ENCODE measurements at places on chromosomes 7 and 10.
A peak's percentile ranks its signal among the peaks of the same experiment; 100 is the strongest.

DNA sequence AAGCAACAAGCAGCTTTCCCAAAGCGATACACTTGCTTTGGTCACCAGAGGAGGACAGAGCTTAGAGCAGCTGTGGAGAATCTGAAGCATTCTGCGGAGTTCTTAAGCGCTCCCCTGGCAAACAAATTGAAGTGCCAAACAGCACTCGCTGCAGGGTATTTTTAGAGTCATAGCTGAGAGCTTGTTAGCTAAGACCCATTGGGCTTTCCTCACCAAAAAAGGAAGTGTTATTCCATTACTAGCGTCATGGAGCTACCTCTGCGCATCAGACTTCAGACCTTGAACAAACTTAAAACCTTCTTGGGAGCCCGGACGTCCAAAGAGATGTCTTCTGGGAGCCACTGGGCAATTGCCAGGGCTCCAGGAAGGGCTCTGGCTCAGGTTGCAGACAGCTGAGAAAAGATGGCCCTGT, 23.2 kb upstream of the BMPR1A start:
- peak; percentile 7 for DNase-seq

DNA sequence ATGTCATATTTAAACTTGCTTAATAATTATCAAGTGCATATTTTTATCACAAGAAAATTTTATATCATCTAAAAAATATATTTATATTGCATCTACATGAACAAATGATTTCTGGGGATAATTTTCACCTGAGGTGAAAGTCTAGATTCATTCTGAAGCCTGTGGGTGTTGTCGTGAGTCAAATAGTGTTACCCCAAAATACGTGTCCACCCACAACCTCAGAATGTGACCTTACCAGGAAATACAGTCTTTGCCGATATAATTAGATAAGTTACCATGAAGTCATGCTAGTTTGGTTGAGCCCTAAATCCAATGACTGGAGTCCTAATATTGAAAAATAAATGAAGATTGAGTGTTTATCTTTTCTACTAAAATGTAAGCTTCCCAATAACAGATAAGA, 203.0 kb upstream of the MDFIC start:
- DNase-seq = no peak

DNA sequence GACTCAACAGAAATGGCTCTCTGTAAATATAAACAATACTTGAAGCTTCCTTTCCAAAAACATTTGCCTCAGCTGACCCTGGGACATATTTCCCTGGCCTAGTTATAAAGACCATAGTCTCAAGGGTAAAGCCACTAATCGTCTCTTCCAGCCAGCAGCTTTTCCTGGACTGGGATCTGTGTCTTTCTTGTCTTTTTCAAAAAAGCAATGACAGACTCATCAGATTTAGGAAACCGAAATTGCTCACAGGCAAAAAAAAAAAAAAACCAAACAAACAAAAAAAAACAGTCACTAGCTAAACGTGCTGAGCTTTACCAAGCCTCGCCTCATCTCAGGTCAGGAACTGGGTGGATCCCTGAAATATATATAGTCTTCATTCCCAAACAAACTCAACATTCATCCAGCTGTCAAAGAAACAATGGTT, 23.5 kb downstream of the STN1 start:
- peak; percentile 68 for DNase-seq

DNA sequence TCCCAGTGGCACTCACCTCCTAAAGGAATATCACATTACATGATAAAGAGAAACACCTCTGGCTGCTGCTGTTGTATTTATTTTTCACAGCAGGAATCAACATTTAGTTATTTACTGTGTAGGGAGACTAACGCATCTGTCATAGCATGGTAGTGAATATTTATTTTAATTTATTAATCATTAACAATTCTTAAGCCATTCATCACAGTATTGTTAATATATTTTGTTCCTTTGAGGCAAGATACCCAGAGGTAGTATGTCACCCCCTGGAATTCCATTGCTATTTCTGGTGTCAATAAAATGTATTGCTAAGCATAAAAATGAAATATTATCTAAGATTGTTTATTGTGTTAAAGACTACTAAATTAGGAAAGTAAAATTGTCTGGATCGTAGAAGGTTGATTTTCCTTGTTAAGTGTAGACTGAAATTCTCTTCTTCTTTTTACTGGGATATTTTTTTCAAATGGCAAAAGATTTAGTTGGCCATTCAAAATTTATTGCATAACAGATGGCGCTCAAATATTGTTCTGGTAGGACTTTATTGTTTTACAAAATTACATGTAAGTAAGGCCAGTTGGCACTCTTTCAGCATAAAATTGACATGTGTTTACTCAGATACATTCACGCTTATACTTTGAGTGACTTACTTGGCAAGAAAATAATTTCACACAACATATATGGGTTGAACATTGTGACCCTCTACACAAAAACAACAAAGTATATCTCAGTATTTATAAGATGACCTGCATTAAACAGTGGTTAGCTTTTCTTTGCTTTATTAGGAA, 1358.7 kb upstream of the SORCS1 start:
- no peak for DNase-seq

- no peak for DNase-seq
Observed at GRCh38 chr7:154738216-154738615, 264.7 kb downstream of the PAXIP1 start.

DNA sequence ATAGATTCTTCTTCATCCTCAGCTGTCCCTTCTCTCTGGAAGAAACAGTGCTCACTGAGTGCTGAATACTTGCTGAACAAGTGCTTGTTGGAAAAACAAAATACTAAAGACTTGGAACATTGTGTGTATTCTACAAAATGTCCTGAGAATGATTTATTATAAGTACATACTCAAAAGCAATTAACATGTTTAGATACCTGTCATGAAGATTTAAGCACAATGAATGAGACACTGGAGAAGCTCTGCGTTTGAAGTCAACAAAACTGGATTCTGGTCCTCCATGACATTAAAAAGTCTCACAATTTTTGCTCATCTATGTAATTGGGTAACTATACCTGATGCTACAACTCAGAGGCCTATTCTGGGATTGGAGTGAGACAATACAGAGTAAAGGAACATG, 34.8 kb upstream of the LAMB1 start:
- DNase-seq = no peak

- no peak for DNase-seq
Observed at GRCh38 chr10:83333566-83333965, 805.7 kb upstream of the GHITM start.

DNA sequence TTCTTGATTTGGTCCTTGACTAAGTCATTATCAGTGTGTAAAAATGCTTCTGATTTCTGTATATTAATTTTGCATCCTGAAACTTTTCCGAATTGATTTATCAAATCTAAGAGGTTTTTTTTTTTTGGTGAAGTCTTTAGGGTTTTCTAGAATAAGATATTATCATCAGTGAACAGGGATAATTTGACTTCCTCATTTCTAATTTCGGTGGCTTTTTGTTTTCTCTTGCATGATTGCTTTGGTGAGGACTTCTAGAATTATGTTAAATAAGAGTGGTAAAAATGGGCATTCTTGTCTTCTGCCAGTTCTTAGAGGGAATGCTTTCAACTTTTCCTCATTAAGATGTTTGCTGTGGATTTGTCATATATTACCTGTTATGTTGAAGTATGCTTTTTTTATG, 170.5 kb downstream of the CCDC7 start:
- DNase-seq = no peak

GRCh38 chr7:82312646-82313045, 130.9 kb downstream of the CACNA2D1 start:
- no peak for DNase-seq

DNA sequence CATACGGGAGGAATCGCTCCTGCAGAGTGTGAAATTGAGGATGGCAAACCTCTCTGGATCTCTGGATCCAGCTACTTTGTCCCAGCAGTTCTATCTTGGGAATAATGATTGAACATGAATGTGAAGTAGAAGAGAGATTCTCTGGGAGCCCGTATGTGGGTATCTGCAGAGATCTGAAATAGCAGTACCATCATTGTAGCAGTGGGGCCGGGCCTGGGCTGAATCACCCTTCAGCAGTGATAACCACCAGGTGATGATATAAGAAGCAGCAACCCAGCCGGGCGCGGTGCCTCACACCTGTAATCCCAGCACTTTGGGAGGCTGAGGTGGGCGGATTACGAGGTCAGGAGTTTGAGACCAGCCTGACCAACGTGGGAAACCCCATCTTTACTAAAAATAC, 51.9 kb downstream of the SKIDA1 start:
- no peak for DNase-seq

GRCh38 chr10:137606-138005, 2.4 kb downstream of the ZMYND11 start:
- no peak for DNase-seq

- peak; percentile 52 for DNase-seq
Observed at GRCh38 chr10:29377333-29377961, 88.6 kb downstream of the LYZL1 start.

GRCh38 chr10:91987397-91988037, 63.9 kb downstream of the BTAF1 start:
- peak; percentile 20 for DNase-seq

DNA sequence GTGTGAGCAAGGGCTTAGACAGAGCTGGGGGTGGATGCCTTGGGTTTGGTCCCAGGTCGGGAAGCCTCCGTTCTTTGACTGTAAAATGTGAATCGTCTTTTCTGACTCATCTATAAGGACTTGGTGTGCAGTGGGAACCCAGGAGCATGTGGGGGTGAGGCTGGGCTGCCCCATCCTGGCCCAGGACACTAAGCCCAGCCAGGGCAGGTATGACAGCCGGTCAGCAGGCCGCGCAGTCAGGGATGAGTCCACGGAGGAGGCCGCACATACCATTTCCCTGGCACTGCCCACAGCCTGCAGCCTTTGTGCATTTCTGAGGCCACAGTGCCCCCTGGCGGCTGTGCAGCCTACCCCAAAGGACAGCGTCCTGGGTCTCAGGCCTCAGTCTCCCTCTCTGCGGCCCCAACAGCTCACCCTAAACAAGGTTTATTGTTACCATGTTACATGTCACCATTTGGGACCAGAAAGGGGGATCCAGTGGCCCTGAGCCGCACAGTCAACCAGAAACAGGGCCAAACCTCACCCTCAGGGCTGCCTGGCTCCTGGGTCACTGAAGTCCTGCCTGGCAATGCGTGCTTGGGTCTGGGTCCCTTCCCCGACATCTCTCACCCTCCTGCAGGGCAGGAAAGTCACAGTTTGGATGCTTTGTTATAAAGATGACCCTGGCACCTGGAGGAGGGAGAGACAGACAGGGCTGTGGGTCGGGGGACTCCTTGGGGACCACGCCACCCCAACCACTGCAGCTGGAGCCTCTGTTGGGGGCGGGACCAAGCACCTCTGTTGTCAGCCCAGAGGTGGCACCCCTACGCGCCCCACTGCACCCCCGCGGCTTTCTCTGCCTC, 14.4 kb upstream of the SH2B2 start:
- DNase-seq = peak; percentile 79

DNA sequence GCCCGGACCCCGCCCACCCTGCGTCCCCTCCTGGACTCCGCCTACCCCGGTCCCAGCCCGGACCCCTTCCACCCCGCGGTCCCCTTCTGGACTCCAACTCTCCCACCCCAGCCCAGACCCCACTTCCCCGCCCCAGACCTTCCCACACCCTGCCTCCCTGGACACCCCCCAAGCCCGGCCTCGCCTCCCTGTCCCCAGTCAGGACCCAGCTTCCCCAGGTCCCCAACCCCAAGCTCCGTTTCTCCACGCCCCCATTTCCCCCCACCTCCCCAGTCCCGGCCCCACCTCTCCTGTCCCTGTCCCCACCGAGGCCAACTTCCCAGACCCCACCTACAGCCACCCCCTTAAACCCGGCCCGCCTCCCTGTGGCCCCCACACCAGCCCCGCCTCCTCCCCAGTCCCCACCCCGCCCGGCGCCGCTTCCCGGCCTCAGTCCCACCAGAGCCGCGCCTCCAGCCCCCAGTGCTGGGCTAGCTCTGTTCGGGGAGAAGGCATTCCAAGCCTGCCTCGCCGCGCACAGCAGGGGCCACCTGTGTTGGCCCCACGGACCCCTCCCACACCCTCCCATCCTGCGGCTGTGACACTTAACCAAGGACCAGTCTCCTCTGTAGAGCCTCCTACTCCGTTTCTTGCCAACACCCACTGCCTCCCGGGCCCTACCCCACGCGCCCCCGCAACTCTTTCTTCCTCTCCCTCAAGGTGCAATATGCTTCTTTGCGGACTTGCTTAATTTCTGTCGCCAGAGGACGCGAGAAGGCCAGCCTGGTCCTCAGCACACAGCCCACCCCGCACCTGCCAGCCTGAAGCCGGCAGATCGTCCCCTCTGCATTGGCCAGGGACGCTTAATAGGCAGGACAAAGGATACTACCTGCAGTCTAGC, 736 bp upstream of the ITIH5 start:
- DNase-seq = no peak

GRCh38 chr10:119705434-119705831, 20.4 kb upstream of the INPP5F start:
- no peak for DNase-seq

DNA sequence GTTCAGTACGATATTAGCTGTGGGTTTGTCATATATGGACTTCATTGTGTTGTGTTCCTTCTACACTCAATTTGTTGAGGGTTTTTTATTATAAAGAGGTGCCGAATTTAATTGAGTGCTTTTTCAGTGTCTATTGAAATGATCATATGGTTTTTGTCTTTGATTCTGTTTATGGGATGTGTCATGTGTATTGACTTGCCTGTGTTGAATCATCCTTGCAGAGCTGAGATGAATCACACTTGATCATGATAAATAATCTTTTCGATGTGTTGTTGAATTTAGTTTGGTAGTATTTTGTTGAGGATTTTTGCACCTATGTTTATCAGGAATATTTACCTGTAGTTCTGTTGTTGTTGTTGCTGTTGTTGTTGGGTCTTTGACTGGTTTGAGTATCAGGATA, 39.8 kb downstream of the ATOH7 start:
- DNase-seq = peak; percentile 14

DNA sequence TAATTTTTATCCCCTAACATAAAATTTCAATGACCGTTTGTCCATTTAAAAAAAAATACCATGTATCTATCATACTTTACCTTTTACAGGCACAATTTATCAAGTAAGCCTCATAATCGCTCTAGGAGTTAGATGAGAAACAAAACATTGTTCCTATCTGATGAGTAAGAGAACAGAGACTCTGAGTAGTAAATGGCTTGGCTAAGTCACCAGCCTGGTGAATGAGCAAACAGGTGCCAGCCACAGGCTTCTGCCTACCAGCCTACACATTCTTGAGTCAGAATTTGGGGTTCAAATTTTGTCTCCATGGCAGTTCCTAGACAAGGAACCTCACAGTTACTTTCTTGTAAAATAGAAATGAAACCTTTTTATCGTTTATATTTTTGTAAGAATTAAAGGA, 235.4 kb downstream of the HGF start:
- DNase-seq = peak; percentile 39

DNA sequence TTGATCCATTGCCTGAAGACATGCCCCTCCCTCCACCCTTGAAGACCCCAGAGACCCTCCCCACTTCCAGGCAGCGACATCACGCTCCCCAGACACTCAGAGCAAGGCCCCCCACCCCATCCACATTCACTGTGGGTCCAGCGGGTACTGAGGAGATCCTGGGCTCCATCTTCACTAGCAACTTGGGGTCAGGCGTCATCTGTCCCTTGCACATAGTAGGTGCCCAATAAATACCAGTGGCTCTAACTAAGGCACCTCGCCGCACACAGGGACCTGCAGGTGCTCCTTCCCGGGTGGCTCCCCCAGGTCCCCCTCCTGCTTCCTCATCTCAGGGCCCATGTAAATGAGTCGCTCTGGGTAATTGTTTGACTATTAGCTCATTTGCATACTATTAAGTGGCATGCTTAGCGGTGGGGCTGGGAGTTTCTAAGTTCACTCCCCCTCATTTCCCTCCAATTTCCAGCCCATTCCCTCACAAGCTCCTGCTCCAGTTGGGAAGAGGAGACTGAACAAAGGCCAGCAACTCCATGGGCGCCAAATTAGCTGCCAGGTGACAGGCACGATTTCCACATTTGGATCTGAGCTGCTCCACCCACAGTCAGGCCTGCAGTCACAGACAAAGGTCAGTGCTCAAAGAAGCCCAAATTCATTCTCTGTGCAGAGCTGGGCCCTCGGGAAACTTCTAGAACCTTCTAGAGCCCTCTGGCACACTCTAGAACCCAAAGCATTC, 29.7 kb downstream of the EBF3 start:
- DNase-seq = no peak
